D341Med (cell line): ENCODE measurements at places on chromosomes 6 and 20.
A peak's percentile ranks its signal among the peaks of the same experiment; 100 is the strongest.

GRCh38 chr6:18477301-18477941, 90.3 kb downstream of the RNF144B start:
- no peak for DNase-seq

GRCh38 chr6:107730683-107731314, 93.3 kb downstream of the SCML4 start:
- DNase-seq, result no peak

GRCh38 chr20:2946988-2947961, 74.0 kb downstream of the PTPRA start:
- DNase-seq, result no peak

- no peak for DNase-seq
These were observed 392 bp upstream of the TASP1 start for GRCh38 chr20:13639150-13639497.

DNA sequence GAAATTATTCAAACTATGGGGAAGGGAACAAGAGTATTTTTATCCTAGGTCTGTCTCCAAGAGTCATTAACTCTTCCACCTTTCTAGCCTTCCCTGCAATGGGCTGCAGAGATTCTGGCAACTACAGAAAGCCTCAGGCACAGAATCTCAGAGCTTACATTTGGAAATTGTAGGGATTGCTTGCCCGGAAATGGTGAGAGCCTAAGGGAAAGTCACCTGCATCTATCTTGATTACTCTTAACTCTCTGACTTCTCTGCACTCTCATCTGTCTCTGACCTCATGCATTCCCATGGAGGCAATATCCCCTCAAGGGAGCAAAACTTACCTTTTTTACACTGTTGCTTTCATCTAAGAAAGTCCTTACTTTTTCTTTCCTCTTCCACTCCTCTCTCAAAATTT, 513.2 kb upstream of the MARCKS start:
- no peak for DNase-seq

DNA sequence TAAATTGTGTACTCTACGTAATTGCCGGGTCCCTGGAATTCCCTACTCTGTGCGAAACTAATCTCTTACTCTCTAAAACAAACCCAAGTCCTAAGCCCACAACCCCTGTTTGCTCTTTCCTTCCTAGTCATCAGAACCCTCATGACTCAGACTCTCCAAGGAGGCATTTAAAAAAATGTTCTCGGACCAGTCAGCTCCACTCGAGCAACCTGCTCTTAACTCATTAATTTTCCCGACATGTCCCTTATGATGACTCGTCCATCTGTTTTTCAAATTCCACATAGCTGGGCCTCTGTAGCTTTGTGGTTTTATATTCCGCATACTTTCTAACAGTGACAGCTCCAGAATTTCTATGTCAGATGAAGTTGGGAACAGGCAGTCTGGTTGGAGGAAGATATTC, 2.6 kb upstream of the MUC22 start:
- DNase-seq, result no peak

DNA sequence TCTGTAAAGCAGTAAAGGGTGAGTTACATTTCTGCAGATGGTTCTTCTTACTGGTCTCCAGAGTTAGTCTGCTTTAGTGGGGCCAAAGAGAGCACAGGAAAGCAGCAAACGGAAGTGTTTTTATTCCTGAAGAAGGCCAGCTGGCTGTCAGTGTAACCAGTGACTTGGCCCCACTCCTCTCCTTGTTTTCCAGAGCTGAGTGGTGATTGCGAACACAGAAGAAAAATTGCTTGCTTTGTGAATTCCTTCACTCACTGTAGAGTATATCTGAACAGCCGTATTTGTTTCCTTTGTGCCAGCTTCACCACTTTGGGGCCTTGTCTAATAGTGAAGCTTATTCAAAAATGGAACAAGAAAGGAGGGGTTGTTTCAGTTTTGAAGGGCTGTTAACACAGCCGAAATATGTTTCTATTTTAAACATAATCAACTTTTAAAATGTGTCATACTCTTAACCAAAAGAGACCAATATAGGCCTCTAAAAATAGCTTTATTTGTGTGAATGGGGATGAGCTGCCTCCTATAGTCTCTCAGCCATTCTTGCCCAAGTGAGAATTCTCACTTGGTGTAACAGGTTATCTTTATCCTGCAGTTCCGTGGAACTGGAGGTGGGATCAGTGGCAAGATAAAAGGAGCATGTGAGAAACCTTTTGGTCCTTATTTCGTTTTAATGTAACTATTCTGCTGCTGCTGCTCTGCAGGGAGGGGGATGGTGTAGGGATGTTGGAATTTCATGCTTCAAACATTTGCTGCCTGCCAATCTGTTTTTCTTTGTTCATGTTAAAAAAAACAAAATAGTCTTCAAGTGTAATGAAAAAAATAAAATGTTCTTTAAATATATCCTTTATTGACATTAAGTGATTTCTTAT, 37.8 kb downstream of the ZC2HC1B start:
- DNase-seq, result no peak

DNA sequence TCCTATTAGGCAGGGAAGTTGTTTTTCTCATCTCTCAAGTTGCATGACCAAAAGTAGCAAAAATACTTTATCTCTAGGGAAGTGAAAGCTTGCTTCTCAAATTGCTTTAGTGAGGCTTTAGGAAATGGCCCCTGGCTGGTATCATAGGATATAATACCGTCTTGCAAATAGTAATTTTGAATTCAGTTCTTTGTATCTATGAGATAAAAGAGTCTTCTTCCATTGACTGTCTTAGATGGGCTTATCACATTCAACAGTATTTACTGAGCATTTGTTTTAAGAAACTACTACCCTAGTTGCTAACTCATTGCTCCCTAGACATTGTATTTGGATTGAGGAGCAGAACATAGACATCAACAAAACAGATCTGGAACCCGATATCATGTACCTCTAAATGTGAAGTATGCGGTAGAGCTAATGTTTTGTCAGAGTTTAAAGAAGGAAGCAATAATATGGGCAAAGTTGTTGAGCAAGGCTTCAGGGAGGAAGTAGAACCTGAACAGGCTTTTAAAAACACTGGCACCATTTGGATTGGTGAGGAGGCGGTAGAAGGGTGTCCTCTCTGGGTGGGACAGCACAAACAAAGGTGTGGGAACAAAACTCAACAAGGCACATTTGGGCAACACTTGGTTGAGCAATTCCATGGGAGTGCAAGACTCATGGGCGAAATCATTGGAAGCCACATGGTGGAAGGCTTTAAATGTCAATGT, 101.5 kb downstream of the SGK1 start:
- DNase-seq, result no peak

- DNase-seq, result peak; percentile 52
These were observed 5.2 kb downstream of the GTSF1L start for GRCh38 chr20:43721429-43722152.

DNA sequence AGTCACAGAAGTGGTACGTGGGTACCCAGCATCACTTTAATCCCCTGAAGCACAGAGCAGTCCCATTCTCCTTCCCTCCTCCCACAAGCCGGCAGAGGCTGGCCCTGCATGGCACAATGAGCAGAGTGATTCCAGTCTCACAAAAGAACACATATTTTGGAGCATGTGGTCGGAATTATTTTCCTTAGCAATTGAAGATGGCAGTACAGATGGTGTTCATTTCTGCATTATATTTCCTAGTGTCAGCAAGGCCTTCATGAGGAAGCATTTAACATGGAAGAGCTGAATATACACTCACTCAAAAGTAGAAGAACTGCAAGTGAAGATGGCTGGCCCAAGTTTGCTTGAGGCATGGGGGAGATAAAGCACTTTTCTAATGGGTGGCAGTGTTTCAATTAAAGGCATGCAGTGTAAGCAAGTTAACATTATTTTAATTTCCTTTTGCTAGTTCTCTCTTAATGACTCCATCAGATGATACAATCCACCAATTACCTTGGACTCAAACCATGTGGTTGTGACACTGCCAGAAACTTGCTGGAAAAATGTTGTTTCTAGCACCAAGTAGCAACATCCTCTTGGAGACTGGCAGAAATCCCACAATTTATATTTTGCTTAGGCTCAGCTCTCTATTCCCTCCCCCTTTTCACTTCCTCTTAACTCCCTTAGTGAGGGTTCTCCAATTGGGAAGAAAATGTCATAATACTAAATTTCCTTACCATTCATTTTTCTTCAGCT, 74.4 kb downstream of the ARHGAP18 start:
- no peak for DNase-seq

DNA sequence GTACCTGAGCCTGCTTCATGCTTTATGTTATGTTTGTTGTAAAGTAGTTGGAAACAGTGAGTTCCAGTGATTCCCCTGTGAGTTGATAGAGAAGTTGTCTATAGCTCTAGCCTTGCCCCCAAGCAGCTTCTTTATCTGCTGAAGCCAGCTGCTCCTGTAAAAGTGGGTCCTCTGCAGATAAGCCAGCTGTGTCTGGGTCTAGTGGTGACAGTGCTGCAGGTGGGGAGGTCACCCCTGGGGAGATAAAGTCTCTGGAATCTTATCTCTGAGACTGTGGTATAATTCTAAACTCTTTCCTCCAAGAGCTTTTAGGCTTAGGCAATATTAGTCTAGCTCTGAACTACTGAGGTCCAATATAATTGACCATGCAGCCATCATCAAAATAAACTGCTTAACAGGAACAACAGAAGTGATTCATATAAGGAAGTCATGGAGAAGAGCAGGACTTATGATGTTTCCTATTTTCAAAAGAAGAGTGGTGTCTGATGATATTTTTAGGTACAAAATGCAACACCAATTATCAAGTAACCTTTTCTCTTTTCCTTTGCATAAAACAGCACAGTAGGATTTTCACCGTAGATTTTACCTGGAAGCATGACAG, 44.2 kb upstream of the TMEM217 start:
- DNase-seq, result no peak

DNA sequence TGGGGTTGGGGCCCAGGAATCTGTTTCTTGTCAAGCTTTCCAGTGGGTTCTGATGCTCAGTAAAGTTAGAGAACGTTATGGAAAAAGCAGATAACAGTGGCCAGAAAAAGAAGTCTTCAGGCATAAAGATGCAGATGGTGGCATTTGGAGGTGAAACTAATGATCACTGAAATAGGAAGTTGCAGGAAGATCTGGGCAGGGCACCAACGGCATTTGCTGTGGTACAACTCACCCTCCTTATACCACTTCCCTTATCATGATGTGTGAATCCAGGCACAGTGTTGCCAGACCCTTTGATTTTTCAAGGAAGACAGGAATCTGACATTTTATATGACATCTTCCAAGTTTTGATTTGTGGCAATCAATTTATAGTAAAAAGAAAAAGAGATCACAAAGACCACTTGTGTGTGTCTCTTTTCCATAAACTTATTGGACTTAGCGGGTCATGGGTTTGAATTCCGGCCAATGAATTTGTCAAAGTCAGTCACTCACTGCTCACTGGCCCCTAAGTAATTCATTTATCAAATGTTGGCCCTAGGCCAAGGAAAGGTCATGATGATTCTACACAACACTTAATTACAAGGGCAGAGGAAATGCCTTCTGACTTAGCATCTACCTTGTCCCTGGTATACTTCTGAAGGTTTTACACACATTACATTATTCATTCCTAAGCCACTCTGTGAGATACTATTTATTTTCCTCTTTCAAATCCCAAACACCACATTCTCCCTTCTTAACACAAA, 37.6 kb downstream of the LAMP5 start:
- DNase-seq, result no peak

DNA sequence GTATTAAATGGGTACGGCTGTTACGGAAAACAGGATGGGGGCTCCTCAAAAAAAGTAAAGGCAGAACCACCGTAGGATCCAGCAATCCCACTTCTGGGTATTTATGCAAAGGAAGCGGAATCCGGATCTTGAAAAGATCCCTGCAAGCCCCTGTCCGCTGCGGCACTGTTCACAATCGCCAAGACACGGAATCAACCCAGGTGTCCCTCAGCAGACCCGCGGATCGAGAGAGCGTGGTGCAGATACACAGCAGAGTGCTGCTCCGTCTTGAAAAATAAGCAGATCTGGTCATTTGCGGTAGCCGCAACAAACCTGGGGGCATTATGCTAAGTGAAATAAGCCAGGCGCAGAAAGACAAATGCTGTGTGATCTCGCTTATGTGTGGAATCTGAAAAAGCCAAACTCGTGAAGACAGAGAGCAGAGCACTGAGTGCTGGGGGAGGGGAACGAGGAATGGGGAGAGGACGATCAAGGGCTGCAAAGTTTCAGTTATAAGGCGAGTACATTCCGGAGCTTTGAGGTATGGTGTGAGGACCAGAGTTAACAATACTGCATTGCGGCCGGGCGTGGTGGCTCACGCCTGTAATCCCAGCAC, 41.3 kb downstream of the NTSR1 start:
- DNase-seq, result no peak

DNA sequence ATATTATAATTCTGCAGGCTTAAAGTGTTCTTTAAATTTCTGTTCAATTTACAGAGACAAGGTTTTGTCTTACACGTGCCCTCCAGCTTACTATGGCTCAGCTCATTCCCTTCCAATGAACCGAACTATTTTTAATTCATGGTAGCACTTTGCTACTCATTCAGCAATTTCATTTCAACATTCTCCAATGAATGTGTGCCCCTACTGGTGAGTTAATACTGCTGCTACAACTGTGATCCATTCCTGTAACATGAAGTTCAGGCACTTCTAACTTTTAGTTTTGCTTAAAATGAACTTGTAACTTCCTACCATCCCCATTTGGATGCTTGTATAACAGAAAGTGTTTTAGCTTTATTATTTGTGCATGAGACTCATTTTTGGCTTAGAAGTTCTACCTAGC, 99.7 kb downstream of the F13A1 start:
- DNase-seq, result no peak

DNA sequence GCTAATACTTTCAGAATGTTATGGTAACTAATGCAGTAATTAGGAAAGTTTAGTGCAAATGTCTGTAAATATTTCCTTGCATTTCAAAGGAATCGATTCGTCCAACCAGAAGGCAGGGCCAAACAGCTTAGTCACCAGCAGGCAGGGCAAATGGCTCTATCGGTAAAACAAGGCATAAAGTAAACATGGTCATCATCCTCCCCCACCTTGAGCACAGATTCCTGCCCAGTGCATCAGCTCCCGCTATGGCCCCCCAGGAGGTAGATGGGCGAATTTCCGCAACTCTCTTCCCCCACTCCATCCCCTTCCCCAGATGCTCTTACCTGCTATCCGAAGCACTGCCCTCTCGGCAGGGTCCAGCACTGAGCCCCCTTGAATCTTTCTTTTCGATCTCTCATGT, 103.8 kb upstream of the BEND6 start:
- no peak for DNase-seq

GRCh38 chr6:32045811-32046449, 7.7 kb downstream of the CYP21A2 start:
- DNase-seq, result no peak

- DNase-seq, result no peak
These were observed 336.7 kb downstream of the GJA1 start for GRCh38 chr6:121771937-121772720.

- DNase-seq, result no peak
These were observed 136.4 kb upstream of the PLCB4 start for GRCh38 chr20:8932192-8933165.

DNA sequence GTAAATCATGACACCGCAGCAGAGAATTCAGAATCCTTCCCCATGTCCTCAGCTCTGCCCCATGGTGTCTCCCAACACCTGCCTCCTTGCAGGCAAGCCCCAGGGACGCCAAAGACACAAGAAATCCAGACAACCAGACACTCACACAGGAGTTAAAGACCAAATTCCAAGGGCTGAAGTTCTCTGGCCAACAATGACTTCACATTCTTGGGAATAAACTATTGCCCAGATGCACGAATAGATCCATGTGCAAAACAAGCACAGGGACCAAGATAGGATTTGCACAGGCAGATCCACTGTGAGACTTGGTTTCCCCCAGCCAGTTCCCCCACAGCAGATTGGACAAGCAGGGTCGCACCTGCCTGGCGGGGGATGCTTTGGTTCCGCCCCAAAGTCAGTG, 246.7 kb downstream of the SOD2 start:
- no peak for DNase-seq

GRCh38 chr20:57596998-57597939, 23.0 kb downstream of the ZBP1 start:
- peak; percentile 94 for DNase-seq
